ENCODE measurements at places on chromosomes 4 and X.

GRCh38 chrX:49177338-49177833 is 5.7 kb downstream of the PLP2 start:
- DNase-seq: no peak

DNA sequence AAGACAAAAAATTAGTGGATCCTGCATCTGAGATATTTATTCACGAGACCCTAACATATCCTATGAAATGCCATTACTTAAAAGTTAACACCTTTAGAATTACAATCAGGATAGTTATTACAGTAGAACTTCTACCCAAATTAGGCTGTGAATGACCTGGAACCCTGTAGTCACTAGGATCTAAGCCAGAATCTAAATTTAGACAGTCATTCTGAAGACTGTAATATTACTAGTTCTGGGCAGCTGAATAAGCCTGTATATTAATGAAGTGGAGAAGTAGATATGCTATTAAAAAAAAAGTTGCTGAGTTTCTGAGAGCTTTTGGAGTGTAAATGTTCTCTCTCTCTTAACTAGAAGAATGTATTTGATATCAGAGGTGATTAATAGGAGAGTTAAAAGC is 67.0 kb downstream of the FAM13A start:
- DNase-seq: no peak

- DNase-seq: no peak
These were observed 91.3 kb downstream of the RASGEF1B start for GRCh38 chr4:81380437-81380836.

DNA sequence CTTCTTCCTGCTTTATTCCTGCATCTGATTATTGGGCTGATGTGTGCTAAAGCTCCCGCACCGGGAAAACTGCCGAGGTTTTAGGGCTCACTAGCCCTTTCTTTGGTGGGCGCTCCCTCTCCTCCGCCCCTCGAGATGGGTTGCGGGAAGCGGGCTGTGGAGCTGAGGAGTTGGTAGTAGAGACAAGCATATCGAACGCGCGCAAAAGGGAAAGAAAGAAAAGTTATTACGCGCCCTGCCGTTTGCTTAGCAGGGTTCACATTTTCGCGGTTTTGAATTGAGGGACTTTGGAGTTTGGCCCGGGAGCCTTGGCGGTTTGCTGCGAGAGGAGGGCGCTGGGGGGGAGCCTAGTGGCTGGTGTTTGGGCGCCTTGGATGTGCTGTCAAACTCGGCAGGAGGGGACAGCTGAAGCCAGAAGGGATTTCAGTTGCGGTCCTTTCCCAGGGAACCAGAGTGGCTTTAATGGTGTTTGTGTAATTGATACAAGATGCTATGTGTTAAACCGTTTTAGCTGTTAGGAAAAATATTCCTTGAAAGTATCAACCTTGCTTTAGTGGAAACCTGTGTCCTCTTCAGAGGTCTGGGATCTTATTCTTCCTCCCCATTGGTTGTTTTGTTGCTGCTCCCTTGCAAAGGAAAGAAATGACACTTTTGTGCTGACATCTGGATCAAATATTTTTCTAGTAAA is 1.1 kb downstream of the GAB1 start:
- no peak for DNase-seq

DNA sequence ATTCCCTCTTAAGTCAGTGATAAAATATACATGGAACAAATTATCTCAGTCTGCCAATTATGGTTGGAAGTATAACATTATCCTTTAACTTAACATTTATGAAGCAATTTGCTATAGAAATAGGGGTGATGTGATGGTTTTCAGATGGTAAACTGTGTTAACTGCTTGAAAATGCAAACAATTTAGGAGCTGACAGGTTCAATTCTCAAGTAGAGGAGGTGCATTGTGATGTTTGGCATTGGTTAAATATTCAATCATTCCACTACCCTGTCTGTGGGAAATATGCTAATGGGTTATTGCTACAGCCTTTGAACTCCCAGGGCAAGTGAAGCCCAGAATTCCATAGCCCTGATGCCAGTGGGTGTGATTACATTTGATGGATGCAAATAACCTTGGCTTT is 243.4 kb upstream of the GK2 start:
- no peak for DNase-seq

DNA sequence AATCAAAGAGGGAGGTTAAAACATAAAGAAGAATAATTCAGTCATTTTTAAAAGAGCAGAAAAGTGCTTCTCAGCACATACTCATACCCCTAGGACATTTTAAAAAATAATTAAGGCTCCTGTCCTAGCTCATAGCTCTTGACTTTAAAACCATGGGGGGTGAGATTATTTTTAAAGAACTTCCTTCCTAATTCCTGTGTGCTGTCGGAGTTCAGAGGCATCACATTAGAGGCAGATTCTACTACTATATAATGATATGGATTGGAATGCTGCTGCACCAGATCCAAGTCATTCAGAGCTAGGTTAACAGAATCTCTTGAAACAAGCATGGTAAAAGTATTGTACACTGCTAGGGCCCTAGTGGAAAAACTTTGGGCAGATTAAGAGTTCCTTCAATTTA is 456.5 kb upstream of the ADGRL3 start:
- DNase-seq: no peak

DNA sequence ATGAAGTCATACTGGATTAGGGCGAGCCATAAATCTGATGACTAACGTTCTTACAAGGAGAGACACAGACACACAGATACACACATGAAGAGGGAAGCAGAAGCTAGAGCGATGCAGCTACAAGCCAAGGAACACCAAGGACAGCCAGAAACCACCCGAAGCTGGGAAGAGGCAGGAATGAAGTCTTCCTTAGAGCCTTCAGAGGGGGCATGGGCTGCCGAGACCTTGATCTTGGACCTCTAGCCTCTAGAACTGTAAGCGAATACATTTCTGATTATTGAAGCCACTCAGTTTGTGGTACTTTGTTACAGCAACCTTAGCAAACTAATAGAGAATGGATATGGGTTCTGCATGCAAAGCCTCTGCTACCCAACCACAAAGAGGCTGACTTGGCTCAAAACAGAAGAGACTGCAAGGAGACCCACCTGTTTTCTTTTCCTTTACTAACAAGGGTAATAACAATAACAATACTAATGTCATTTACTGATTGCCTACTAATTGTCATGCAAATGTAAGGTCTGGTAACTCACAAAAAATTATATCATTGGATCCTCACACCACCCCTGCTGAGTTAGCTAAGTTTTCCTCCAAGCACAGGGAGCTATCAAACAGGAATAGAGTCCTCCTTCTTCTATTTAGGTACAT is 10.1 kb upstream of the LDB2 start:
- no peak for DNase-seq

DNA sequence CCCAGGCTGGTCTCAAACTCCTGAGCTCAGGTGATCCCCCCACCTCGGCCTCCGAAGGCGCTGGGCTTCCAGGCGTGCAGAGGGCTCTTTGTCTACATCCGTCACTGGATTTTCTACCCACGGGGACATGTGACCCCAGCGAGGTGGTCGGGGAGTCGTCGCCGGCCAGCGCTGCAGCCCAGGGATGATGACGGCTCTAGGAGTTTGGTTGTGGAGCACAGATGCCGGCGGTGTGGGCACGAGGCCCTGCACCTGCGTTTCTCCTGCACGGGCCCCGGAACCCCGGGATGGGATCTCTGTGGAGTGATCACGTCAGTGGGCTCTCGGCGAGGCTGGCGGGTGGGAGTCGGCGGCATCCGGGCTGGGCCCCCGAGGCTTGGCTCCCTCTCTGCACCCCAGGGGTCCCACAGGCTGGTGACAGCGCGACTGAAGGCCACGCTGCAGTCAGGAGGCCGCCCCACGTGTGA is 9.1 kb upstream of the GTPBP6 start:
- peak; percentile 8 for DNase-seq

GRCh38 chr4:66501997-66502396 is 831.7 kb upstream of the EPHA5 start:
- DNase-seq: no peak

DNA sequence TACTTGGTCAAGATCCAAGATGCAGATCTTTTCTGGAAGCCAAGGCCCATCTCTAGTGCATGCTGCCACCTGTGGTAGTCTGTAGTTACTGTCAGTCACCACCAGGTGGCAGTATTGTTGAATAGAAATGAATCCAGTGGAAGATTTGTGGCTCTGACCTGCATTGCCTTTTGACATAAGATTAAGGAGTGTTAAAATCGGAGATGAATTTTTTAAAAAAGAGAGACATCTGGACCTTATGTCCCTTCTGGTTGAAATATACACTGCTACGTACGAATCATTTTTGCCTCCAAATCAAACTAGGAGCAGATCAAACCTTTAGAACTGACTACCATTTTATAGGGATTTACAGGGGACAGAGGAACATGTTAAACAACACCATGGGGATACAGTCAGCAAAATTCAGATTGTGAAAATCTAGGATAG is 46.9 kb upstream of the RHOH start:
- peak; percentile 68 for DNase-seq

- DNase-seq: no peak
These were observed 35.7 kb downstream of the RELL1 start for GRCh38 chr4:37650481-37650880.

DNA sequence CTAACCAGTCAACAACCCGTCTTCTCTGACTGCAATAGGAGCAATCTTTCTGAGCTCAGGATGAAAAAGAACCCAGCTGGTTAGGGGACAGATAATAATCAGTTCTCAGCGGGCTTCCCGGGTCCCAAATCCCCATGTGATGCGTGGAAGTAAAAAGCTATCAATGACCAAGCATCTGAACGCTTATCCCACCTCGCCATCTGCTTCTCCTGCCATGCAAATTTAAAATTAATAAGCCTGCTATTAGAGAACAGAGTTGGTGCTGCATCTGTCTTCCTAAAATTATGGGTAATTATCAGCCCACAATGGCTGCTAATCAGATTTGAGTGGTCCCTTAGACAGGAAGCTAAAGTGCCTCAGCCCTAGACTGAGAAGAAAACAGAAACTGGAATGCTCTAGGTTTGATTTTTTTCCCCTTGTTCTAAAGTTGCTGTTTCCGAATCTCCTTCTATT is 37.5 kb downstream of the AFAP1 start:
- no peak for DNase-seq

- no peak for DNase-seq
These were observed 10.3 kb upstream of the CENPU start for GRCh38 chr4:184744236-184744635.

GRCh38 chr4:17494258-17495190 is 17.4 kb downstream of the QDPR start:
- DNase-seq: peak; percentile 17

DNA sequence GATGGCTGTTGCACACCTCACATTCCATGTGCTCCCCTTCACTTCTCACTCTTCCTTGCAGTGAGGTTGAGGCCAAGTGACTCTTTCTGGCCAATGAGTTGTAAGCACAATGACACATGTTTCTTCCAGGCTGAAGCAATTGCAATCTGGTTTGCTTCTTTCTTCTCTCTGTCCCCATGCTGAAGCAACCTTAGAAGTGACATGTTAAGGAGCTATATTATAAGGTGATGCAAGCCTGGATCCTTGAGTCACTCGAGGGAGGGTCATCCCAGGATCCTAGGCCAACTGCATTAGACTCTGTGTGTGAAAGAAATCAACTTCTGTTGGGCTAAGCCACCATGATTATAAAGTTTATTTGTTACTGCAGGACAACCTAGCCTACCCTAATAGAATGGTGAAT is 45.5 kb upstream of the HS3ST1 start:
- no peak for DNase-seq

GRCh38 chr4:90841676-90842075 is 714.5 kb downstream of the CCSER1 start:
- DNase-seq: no peak

DNA sequence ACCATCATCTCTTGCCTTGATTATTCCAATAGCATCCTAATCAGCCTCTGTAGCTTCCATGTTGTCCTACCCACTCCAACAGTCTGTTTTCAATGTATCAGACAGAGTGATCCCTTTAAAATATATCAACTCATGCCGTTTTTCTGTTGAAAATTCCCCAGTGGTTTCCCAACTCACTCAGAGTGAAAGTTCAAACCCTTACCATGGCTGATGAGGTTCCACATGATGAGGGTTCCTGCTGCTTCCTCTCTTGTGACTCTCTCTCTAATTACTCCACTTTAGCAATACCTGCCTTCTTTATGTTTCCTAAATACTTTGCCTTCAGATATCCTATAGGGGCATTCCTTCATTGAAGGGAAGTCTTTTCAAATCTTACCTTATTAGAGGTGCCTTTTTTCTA is 334.7 kb downstream of the PPP1R2C start:
- DNase-seq: no peak

DNA sequence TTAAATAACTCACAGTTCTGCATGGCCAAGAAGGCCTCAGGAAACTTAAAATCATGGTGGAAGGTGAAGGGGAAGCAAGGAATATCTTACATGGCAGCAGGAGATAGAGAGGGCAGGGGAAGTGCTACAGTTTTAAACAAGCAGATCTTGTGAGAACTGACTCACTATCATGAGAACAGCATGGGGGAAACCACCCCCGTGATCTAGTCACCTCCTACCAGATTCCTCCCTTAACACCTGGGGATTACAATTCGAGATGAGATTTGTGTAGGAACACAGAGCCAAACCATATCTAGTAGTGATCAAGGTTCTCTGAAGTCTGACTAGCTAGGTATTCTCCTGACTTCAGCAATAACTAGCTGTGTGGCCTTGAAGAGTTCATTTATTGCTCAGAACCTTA is 56.0 kb downstream of the BANK1 start:
- no peak for DNase-seq

DNA sequence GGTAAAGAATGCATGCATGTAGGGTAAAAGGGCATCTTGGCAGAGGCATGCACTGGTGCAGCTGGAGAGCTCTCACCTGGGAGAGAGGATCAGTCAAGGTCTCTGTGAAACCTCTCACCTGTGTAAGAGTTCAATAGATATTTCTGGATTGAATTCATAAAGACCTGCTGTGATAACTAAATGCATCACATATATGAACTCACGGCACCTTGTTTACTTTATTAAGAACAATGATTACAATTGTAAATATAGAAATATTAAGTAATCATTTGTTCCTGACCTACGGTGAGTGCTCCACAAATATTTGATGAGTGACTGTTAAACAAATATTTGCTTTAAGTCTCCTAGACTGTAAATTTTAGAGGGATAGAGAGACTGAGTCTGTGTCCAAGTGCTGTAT is 85.9 kb upstream of the PAQR3 start:
- no peak for DNase-seq

- DNase-seq: no peak
These were observed 45.3 kb upstream of the KCTD8 start for GRCh38 chr4:44493924-44494323.

All from activated naive CD4-positive, alpha-beta T cell treated with anti-CD3 and anti-CD28 coated beads, Interleukin-2, amount 50 U/mL, for 16 hours (primary cell).